Omental fat pad (tissue), 4 donors: ENCODE measurements at places on chromosomes 6 and 20.

DNA sequence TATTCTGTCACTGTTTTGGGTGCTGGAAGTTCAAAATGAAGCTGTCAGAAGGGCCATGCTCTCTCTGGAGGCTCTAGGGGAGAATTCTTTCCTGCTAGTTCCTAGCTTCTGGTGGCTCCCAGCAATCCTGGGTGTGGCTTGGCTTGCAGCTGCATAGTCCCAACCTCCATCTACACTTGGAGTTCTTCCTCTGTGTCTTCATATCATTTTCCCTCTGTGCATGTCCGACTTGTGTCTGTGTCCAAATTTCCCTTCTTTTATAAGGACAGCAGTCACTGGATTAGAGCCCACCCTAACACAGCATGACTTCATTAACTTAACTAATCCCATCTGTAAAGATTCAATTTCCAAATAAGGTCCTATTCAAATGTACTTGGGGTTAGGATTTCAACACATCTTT is 23.3 kb upstream of the ENPP1 start:
- no peak for DNase-seq

DNA sequence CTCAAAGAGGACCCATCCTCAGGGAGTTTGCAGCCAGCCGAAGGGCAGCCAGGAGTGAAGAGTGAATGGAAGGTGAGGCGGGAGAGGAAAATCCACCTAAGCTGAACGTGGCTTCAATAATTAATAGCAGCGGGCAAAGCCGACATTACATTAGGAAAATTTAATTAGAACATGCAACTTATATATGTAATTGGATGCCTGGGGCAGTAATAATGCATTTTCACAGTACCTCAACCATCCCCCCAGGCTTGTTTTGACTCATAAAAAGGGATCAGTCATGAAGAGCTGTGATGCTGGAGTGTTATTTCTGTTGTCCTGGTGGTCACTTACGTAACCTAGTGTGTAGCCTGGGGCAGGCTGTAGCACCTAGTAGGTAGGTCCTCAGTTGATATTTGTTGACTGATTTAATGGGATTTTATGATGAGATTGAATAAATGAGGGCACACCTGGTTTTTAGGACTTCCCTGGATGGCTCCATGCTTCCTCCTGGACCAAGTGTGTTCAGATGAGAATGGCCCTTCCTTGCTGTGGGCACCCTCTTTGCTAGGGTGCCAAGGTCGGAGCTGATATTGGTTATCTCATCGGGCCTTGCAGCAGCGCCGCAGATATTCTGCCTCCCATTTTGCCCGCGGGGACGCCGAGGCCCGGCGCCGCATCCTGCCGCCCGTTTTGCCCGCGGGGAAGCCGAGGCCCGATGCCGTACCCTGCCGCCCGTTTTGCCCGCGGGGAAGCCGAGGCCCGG is 128.8 kb downstream of the CDH26 start:
- no peak for DNase-seq

DNA sequence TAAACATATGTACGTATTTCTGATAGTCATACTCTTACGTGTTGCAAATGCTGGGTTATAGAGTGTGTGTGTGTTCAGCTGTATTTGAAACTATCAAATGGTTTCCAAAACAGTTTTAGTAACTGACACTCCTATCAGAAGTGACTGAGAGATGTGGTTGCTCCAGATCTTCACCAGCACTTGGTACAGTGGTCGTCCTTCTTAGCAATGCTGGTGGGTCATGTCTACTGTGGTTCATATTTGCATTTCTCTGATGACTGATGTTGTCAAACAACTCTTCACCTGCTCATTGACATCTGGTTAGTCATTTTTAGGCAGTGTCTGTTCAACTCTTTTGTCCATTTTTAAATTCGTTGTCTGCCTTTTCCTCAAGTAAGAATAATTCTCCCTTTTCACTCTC is 259.3 kb downstream of the KIF16B start:
- no peak for DNase-seq

DNA sequence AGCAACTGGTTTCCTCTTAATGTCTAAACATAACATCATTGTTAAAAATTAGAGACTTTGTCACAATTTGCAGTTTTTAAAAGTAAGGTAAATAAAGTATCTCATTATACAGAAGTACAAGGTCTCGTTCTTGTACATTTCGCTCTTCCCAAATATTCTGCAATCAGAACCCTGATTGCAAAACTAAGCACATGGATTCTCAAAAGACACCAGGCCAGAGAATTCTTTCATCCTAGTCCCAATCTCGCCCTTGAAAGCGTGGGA is 355 bp upstream of the AKAP7 start:
- no peak for DNase-seq

DNA sequence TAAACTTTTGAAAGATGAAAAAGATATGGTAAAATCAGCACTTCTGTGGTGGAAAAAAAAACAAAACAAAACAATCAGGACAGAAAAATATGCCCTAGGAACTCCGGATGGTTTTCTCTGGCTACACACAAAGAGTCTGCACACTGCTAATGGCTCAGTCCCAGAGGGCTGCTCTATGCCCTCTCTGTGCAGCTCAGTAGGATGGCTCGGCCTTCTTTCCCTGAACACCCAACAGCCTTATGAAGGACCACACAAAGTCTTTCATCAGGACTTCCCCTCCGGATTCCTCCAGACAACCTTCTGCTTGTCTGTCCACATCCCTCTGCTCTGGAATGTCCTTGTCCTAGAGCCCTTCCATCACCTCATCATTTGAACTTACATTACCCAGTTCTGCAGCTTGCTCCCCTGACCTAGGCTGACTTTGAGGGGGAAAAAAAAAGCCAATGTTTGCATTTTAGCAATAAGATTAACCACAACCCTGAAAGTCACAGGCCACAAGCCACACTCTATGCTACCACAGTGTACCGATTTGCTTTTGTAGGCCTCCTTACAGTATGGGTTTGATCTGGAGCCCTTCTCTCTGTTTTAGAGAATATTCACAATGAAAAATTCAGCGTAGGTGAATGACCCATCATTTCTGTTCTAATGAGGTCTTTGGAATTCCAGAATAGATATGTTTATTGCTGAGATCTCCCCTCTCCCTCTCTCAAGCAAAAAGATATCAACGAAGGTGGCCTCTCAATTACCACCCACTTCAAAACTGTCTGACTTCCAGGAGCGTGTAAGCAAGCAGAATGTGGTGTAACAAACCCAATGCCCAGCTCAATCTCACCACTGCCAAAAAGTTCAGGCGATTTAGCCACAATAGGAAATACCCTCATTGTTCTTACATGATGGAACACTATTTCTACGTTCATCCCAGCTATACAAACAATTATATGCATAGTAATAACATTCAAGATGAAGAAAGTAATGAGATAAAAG is 164.0 kb downstream of the GMDS start:
- DNase-seq, result no peak

GRCh38 chr6:127022302-127022701 is 96.2 kb upstream of the RSPO3 start:
- no peak for DNase-seq

DNA sequence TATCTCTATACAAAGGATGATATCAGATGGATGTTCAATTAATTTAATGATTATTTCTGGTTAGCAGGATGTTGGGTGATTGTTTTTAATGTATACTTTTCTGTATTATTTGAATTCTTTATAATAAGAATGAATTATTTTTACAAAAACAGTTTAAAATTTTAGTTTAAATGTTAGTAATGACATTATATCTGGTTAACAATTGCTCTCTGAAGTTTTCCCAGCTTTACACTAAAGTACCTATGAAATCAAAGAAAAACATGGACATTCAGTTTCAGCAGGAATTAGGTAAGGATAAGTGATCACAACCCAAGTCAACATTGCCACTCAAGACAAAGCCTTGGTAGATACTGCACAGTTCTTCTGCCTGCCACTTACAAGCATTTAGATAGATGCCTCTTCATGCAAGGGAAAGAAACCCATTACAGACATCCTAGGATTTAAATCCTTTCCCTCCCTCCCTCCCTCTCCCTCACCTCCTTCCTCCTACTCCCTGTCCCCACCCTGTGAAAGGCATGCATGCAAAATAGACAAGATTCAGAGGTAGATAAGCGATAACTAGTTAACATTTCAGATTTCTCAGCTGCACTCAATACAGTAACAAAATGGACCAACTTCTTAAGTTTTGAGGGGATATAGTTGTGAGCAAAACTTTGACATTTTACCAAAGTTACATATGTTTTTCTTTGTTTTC is 143.8 kb downstream of the STXBP5 start:
- DNase-seq, result no peak

DNA sequence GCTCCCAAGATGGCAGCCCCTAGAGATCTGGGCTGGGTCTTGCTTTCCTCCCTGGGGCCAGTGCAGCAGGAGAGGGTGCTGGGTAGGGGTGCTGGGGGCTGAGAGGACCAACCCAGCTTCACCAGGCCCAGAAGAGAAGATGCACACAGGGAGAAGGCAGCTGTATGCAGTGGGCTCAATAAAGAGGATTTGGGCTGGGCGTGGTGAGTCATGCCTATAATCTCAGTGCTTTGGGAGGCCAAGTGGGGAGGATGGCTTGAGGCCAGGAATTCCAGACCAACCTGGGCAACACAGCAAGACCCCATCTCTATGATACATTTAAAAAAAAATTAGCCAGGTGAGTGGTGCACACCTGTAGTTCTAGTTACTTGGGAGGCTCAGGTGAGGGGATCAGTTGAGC is 25.7 kb upstream of the EMILIN3 start:
- DNase-seq, result no peak

DNA sequence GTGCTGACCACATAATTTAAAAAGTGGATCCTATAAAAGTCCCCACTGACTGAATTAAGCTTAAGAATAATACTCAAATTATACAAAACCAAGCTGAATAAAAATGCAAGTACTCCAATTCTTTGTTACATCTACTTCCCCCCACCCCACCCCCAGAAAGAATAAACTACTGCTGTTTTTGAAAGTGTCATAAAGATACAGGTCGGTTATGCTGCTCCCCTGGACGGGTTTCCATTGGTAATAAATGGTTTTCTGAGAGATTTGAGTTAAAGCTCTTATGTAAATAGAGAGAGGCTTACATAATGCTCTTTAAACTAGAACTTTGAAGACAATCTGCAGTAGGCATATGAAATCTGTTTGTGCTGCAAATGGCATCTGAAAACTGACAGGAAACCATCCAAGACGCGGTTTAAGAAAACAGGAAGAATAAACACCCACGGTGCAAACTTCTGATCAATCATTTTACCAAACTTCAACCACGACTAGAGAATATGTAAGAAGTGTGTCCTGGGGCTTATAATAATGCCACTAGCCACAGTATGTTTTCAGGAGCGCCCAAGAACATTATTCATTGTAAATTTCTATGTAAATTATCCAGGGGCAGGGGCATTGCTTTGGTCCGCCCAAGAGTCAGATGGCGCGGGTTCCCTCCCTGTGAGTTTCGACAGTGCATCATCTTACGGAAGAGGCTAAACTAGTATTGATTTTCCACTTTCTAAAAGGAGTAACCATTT is 10.8 kb upstream of the POU3F2 start:
- DNase-seq, result no peak

DNA sequence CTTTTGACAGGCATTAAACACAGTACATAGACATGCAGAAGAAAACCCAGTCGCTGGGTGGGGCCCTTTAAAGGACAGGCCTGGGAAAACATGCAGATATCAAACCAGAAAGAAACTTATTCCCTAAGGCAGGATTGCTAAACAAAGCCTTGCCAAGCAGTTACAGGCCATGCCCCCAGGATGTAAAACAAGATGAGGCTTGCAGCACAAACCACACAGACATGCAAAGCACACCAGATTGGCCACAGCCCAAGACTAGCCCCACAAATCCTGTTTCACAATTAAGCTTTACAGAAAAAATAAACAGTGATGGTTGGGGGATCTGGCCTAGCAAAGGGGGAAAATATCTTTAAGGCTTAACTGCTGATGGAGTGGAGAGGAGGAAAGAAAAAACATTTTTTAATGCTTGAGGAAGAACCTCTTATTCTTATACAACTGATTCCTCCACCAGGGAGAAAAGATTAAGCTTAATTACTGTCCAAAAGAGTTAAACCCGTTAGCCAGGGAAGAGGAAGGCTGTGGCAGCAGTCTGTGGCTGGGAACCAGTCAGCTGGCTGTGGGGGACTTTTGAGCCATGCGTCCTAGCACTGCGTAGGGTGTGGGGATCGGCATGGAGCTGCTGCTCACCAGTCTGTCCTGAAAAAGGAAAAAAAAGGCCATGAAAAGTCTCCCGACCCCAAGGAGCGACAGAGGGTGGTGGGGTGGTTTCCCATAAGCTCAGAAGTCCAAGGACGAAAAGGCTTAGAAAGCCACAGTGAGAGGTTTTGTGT is 28.4 kb downstream of the COL19A1 start:
- DNase-seq, result no peak

- DNase-seq, result no peak
These were observed 35.7 kb downstream of the CITED2 start for GRCh38 chr6:139338795-139339194.

- no peak for DNase-seq
These were observed 61.6 kb downstream of the MTFR2 start for GRCh38 chr6:136188486-136188885.

- DNase-seq, result no peak
These were observed 883.6 kb upstream of the FLRT3 start for GRCh38 chr20:15220778-15221565.

DNA sequence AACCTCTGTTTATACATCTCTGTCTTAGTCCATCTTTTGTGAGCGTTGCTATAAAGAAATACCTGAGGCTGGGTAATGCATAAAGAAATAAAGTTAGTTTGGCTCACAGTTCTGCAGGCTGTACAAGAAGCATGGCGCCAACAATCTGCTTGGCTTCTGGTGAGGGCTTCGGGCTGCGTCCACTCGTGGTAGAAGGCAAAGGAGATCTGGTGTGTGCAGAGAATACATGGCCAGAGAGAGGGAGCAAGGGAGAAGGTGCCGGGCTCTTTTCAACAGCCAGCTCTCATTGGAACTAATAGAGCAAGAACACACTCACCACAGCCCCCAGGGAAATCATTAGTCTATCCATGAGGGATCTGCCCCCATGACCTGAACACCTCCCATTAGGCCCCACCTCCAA is 100.3 kb upstream of the SRSF6 start:
- no peak for DNase-seq

DNA sequence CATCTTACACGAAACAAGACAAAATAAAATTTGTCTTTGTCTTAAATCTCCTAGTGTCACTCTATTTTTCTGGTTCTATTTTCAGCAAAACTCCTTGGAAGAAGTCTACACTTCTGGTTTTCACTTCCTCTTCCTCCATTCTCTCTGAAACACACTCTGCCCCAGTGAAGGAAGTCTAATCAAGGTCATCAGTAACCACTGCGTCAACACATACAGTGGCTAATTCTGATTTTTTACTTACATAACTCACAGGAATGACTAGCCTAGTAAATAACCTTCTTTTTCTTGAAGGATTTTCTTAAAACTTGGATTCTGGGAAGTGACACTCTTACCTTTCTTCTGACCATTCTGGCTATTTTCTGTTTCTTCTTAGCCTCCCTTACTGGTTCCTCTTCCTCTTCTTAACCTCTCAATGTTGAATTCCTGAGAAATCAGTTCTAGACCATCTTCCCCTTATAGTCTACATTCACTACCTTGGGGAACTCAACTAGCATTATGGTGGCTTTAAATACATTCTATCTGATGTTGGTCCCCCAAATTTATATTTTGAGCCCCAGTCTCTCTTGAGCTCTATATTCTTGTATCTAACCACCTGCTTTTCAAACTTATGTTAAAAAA is 37.5 kb downstream of the AIG1 start:
- no peak for DNase-seq
